Right hindlimb (tissue), 1 donor: ENCODE measurements at places on chromosomes 4 and X.

DNA sequence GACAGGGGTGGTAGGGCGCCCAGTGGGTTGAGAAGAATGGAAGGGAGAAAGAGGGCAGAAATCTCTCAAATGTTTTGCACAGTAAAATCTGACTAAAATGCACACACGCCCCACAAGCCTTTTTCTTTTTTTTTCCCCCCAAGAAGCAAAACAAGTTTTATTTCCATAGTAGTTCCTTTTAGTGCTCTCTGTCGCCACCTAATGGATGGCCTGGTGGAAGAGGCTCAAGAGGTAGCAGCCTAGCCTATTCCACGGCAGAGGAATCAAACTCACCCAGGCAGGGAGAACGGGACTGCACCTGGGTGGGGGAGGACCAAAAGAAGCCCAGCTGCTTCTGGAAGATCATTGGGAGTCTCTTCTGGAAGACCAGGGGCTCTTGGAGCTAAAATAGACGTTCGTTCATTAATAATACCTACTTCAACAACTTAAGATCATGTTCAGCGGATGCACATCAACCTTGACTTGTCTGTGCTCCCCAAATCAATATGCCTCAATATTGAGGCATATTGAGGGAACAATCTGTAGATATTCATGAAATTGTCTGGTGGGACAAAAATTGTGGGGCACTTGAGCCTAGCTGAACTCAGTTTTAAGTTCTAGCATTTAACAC is 31.6 kb upstream of the IRAK1 start:
- peak; percentile 59 for DNase-seq

DNA sequence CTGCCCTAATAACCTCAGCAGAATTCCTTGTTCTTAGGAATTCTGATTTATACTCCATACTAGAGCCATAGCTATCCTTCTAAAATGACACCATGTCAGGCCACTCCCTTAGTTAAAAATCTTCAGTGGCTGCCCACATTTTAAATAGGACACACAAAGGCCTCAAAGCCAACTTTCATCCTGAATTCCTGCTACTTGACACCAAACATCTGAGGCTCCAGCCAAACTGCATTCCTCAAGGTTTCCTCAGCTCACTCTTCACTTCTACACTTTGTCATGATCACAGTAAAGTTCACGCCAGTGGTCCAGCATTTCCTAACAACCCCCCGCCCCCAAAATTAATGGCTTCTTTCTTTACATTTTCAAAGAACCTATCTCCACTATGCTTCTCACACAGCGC is 124.3 kb downstream of the ADGRA3 start:
- no peak for DNase-seq

DNA sequence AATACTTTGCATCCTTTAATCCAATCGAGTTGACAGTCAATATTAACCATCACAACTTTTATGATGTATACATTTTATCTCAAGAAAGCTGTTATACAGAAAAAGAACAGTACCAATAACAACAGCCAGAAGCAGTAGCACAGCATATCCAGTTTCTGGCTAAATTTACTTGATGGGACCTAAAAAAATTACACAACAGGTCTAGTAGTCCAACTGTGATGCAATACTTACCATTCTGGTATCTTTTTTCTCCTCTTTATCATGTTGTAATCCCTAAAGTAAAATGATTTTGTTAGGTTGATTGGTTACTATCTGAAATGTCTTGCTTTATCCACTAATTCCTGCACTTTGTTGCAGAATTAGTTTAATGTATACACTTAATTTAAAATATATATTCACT is 1150.6 kb downstream of the FAT4 start:
- DNase-seq = no peak

DNA sequence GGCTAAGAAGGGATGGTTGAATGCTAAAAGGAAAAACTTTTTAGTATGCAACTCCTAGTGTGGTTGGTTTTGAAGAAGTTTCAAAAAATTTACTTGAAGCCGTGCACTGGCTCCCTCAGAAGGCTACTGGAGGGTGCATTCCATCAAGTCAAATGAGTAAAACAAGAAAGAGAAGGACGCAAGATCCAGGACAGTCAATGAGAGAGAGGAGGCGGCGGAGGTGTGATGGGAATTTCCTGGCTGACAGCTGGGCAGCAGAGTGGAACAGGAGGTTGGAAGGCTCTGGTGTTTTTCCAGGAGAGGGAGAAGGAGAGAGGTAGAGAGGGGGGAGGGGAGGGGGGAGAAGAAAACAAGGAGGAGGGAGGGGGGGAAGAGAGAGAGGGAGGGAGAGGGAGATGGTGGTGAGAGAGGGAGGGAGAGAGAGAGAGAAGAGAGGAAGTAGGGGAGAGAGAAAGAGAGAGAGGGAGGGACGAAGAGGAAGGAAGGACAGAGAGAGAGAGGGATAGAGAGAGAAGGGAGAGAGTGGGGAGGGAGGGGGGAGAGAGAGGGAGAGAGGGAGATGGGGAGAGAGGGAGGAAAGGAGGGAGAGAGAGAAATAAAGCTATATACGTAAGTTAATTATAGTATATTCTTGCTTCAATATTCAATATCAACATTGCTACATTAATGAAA is 126.4 kb downstream of the SH3KBP1 start:
- DNase-seq = no peak

DNA sequence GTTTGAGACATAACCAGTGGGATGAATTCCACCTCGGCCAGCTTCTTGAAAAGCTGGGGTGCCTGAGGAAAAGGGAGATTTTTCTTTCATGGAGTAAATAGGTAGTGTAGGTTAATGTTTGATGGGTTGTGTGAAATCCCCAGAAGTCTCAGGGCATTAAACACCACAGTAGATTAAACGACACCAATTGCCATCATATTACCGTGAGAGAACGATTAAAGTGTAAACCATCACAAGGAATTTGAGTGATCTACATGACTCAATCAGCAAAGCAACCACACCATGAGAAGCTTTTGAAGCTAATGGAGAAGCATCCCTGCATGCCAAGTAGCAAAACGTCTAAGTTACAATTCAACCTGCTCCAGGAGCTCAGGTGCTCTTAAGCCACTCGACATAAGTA is 322.5 kb upstream of the GATB start:
- DNase-seq = no peak

DNA sequence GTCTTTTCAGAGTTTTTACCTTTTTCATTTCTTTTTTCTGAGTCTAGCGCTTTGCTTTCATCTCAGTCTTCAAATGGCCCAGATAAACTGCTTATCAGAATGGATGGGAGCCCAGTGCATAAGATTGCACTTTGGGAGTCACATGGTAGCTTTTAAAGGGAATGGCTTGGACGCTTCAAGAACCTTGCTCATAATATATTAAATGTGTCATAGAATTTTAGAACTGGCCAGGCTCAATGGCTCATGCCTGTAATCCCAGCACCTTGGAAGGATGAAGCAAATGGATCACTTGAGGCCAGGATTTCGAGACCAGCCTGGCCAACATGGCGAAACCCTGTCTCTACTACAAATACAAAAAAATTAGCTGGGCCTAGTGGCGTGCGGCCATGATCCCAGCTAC is 68.4 kb downstream of the HMGB2 start:
- DNase-seq = no peak

DNA sequence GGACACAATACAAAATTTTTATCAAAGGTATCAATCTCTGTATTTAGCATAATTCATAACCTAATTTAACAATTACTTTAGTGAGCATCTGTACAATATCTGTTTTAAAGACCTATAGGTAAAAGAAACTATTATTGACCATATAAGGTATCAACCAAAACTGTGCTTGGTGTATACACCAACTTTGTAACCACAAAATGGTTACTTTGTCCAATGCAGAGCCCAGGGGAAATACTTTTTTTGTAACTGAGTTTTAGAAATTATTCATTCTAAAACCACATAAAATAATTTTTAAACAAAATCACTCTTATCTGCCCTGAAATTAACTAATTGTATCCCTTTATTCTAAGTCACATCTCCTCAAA is 5.0 kb downstream of the CXXC4 start:
- DNase-seq = no peak
